ENCODE measurements at places on chromosomes 11 and 22.

DNA sequence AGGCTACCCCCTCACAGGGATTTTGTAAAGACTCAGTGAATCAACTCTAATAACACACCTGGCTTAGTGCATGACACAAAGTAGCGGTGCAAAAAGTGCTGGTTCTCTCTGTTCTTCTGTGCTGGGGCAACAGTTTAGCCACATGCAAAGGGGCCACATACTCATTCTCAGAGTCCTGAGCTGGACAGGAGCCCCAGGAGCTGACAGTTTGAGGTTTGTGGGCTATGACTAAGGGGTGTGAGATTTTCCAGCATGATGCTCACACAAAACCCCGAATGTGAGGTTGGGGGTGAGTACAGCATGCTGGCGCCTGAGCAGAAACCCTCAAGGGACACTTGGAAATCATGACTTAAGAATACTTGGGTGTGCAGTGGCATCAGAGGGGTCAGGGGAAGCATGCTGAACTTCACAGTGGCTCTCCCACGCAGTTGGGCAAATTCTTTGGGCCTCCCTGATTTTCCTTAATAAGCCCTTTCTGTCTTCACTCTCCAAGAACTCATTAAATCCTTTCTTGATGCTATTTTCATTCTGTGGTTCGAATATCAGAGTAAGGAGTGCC is 31.0 kb downstream of the TMPRSS5 start:
- no peak for DNase-seq

DNA sequence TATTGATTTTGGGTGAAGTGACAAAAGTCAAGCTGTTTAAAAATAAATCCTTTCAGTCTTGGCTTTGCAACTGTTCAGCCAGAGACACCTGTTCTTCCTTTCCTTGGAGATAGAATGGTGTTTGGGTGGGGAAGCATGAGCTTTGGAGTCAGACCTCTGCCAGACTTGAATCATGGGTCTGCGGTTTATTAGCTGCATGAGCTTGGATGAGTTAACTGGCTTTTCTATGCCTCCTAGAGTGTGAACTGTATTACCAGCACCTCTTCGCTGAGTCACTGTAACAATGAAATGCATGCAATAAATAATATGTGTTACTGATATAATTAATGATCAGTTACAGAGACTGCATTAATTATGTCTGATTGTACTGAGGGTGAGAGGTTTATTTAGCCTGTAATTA is 13.5 kb upstream of the MYEOV start:
- no peak for DNase-seq

DNA sequence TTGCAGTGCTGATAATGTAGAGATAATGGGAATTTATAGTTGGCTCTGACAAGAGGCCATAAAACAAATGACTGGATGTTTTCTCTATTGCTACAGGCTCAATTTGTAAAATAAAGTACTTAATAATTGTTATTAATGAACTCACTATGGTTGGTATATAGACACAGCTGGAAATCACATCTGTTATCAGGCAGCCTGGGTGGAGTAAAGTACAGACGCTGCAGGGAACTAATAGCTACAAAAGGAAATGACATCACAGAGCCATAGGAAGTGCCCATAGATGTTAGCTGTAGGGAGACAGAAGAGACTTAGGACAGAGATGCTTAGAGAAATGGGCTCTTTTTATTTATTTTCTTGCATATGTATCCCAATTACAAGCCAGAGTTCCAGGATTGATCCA is 81.0 kb upstream of the SNX19 start:
- DNase-seq, result no peak

- DNase-seq, result no peak
Observed at GRCh38 chr11:123381817-123382554, 48.1 kb upstream of the GRAMD1B start.

DNA sequence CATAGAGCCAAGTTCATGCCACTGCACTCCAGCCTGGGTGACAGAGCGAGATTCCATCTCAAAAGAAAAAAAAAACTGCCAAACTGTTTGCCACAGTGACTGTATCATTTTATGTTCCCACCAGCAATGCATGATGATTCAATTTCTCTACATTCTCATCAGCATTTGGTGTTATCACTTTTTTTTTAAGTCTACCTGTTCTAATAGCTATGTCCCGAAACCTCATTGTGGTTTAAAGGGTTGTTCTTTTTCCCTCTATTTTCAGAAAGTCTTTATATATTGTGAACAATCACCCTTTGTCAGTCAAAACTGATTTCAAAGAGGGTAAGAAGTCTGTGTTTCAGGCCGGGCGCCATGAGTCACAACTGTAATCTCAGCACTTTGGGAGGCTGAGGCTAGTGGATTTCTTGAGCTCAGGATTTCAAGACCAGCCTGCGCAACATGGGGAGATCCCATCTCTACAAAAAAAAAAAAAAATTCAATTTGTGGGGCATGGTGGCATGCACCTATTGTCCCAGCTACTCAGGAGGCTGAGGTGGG is 14.8 kb upstream of the FAM168A start:
- no peak for DNase-seq

DNA sequence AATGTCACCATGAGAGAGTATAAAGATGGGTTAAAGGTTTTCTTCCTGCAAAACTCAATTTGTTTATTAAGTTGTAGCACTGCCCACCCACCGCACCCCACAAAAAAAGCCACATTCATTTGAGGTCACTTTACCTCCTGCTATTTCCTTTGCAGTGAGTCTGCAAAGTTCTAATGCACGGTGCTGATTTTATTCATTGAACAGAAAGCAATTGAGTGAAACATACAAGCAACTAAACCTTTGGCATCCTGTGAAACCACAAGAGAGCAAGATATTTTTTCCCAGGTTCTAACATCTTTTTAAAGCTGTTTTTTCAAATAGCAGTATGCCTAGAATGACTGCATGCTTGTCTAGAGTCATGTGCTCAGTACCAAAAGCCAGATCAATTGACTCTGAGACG is 39.0 kb downstream of the RRAS2 start:
- DNase-seq, result no peak
